Activated CD8-positive, alpha-beta memory T cell treated with anti-CD3 and anti-CD28 coated beads for 36 hours (primary cell): ENCODE measurements at places on chromosomes 6 and 20. TPM values are rescaled to one million over a fixed set of nuclear protein-coding genes. Genes with fewer than 3 reads are reported as not detected.

OPRL1 gene
- 0.21 TPM for total RNA-seq

CHRNA4 gene
- total RNA-seq: not detected

RGS19 gene
- 42.2 TPM for total RNA-seq

ARFGEF3 gene
- total RNA-seq: 0.46 TPM

ENPP1 gene
- 2.0 TPM for total RNA-seq

AVP gene
- total RNA-seq: not detected
